ENCODE measurements at places on chromosomes 1 and 21.
A peak's percentile ranks its signal among the peaks of the same experiment; 100 is the strongest.

DNA sequence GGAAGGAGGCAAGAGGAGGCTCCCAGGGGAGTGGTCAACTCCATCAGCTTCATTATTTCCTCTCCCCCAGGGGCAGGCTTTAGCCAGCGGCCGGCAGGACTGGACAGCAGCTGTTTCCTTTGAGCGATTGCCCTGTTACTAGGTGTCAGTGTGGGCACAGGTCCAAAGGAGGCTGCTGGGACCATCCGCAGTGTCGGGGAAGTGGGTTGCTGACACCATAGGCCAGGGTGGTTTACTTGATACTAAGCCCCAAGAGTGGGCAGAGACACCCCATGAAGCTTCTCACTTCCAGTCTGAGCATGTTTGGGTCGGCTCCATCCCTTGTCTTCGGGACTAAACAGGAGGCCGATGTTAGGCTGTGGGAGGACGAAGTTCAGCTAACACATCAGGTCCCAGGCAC lies 63.6 kb downstream of the KAZN start:
- no peak for DNase-seq

DNA sequence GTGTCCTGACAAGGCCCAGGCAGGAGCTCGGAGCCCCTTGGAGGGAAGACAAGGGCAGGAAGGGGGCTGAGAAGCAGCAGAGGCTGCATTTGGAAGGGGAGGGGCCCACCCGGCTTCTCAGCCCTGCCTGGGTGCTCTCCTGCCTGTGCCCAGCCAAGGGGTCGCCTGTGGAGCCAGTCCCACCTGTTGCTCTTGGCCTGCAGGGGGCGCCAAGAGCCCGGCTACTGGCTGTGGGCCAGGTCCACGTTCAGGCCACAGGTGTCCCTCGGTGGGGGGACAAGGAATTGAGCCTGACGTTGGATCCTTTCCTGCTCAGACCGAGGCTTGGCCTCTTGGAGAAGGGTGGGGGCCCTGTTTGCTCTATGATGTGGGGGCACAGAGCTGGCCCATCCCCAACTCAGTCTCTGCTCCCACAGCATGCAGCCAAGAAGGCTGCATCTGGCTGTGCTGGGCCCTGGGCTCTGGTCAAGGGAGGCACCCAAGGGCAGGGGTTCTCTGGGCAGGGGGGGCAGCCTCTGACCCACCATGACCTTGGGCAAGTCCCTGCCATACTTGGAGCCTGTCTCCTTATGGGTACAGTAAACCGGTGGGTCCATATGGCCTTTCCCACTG lies 10.9 kb downstream of the WNT4 start:
- DNase-seq: peak; percentile 40

DNA sequence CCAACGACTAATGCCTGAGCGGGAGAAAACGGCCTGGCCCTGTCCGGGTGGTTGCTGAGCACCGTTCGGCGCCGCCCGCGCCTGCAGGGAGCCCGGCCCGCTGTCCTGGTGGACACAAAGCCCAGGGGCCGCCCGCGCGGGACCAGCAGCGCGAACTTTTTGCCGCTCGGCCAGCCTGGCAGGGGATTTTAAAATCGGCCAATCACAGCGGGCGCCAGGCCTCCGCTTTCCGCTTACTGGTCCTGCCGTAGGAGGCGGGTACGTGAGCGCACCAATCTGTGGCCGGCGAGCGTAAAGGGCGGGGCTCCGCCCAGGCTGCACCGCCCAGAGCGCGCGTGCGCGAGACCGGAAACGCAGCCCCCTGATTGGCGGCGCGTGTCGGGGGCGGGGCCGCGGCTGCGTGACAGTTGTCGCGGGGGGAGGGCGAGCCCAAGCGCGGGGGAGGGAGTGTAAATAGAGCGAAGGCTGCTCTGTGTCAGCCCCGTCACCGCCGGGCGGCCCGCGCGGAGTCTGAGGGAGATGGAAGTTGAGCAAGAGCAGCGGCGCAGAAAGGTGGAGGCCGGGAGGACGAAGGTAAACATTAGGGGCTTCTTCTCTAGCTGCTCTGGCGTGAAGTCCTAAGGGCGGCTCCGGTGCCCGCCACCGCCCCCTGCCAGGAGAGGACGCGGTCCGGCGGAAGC lies at the start of the genes C21orf58 and PCNT:
C21orf58 (minus strand) TSS at position 161 of the 680 bp plus-strand sequence. CDS start 1,132 bp downstream, outside the sequence.
PCNT (plus strand) TSS at position 447 of the 680 bp plus-strand sequence; CDS start at position 520, 73 bp downstream.
- DNase-seq: peak; percentile 97

DNA sequence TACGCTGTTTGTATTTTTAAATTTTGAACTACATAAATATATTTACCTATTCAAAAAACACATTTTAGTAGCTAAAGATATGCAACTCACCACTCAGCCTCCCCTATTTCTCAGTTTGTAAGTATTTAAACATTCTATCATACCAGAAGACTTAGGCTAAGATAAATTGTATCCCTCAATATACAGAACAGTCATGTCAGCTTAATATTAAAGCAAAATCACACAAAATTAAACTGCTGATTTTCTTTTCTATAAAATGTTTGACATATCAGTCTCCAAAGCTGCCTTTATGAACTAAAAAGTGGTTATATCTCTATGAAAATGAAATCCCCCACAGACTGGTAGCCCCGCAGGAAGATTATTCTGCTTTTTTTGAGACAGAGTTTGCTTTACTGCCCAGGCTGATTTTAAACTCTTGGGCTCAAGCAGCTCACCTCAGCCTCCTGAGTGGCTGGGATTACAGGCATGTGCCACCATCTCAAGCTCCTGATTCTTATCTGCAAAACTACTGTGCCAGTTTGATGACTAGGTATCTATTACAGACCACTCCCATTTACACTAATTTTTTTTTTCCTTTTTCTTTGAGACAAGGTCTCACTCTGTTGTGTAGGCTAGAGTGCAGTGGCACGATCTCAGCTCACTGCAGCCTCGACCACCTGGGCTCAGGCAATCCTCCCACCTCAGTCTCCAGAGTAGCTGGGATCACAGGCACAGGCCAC lies 37.6 kb downstream of the NRDC start:
- no peak for DNase-seq

DNA sequence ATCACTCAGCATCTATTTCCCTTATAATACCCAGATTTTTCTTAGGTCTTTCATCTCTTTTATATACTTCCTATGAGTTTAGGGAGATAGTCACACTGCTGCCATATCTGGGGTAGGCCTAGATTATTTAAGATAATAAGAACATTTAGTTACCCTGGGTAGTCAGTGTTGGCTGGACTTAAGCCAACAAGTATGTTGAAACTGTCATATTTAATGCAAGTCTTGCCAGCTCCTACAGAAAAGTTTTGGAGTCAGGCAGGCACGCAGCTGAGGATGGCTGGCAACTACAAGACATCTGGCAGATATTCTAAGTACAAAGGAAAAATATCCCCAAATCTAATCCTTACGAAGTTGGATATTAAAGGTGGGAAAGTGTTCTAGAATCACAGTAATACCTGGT lies 19.2 kb upstream of the DEPDC1 start:
- no peak for DNase-seq

DNA sequence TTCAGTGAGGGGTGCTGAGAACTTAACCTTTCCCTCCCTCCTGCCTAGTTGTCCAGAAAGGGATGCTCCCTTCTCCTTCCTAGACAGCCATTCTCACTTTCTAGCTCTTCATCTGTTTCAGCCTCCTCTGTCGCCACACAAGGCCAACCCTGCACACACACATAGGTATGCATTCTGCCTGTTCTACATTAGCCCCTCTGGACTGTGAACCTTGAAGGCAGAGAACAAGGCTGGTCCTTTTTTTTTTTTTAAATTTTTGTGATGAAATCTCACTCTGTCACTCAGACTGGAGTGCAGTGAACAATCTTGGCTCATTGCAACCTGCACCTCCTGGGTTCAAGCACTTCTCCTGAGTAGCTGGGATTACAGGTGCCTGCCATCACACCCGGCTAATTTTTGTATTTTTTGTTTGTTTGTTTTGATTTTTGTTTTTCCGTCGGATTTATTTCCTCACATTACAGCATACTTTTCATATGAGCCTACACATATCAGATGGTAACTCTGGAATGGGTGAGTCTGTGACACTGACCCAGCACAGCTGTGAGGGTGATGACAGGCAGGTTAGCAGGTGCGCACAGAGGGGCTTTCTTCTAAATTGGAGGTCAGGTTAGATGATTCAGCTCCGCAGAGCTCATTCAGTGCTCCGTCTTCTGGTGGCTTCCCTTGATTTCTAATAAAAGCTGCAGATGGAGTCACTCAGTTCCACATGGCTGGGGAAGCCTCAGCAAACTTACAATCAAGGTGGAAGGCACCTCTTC lies 4.9 kb upstream of the AKR1A1 start:
- DNase-seq: no peak

- no peak for DNase-seq
These were observed 12.8 kb upstream of the ADAR start for GRCh38 chr1:154620751-154621150.

GRCh38 chr1:115462566-115463076 lies 124.6 kb upstream of the NGF start:
- DNase-seq: no peak

DNA sequence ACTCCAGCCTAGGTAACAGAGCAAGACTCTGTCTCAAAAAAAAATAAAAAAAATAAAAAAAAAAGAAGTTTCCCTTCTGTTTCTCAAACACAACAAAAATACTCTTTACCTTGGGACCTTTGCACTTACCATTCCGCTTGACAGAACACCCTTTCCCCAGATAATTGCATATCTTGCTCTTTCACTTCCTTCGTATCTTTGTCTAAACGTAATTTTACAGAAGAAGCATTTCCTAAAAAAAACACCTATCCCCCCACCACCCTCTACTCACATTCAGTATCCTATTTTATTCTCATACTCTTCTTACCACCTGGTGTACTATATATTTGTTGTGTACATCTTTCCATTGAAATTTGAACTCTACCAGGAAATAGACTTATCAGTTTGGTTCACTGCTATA lies 32.7 kb downstream of the ASH1L start:
- DNase-seq: no peak

DNA sequence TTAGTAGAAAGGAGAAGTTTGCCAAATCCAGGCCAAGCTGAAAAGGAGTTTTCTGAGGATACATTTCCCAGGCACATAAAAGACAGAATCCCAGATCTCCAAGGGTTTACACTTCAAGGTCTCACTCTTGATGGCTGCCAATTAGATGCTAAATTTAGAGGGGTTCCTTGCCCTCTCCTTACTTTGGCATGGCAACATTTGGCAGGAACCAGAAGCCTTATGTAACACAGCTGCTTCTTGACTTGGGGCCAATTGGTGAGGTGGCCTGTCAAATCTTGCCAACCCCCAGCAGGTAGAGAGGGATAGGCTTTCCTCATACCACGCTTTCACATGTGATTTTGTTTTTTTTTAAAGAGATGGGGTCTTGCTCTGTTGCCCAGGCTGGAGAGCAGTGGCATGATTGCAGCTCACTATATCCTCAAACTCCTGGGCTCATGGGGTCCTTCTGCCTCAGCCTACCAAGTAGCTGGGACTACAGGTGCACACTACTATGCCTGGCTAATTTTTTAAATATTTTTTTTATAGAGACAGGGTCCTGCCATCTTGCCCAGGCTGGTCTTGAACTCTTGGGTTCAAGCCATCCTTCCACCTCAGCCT lies 25.2 kb upstream of the NKAIN1 start:
- DNase-seq: no peak

- DNase-seq: peak; percentile 55
These were observed 675 bp downstream of the IFNAR1 start for GRCh38 chr21:33325222-33326067.

DNA sequence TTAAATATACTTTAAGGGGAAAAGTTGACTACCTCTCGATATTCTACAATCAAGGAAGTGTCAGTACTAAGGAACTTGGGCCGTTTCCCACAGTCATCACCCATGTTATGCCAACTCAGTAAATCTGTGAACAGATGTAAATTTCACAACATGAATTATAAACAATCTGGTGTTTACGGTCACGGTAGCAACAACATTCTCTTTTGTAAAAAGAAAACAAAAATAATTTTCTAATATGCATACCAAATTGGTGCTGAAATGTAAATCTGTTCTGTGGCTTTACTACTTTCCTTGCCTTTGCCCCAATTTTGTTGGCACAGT lies 1.2 kb downstream of the SH3GLB1 start:
- DNase-seq: no peak

DNA sequence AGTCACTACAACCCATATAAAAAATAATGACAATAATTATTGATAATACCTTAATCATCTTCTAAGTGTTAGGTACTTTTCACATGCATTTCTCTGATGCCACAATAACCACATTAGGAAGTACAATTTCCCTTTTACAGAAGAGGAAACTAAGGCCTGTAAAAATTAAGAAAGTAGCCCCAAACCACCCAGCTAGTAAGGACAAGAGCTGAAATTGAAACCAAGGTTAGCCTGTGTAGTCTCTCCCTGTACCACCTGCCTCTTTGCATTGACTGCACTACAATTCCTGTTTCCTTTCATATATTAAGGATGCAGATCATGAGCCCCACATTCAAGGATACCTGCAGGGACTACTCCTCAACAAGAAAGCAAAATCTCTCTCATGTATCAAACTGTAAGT lies 288.8 kb downstream of the GPATCH2 start:
- DNase-seq: no peak

- no peak for DNase-seq
These were observed 18.0 kb downstream of the LTN1 start for GRCh38 chr21:28974531-28975227.

- DNase-seq: no peak
These were observed at the start of gene SH3BGR for GRCh38 chr21:39451332-39452206. Gene SH3BGR, plus strand, starts transcription at chr21:39451970. Its CDS starts 127 bp downstream, at chr21:39452097.

- no peak for DNase-seq
These were observed 50.7 kb downstream of the VAV3 start for GRCh38 chr1:107914119-107914765.

GRCh38 chr1:110829955-110830553 lies 42.9 kb upstream of the CD53 start:
- DNase-seq: no peak

DNA sequence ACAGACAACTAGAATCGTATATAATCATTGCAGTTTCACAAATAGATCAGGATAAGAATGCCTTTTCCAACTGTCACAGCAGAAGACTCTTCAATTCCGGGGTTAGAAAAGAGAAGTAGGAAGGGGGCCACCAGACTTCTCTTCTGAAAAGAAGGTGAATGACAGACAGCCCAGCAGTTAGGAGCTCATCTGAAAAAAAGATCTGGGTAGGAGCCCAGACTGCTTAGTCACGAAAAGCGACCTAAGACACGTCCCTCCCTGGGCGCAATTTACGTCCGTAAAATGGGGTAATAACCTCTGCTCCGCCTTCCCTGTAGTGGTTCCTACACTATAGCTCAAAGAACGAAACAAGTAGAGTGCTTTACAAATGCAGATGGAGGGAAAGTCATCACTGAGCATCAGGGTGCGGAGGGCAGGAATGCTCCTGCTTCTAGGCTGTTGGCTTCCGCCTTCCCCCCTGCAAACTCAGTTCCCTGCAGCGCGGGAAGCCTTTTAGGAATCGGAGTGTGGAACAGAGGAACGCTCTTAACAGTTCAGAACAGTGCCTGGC lies 582 bp downstream of the ORC1 start:
- no peak for DNase-seq

- no peak for DNase-seq
These were observed 15.0 kb upstream of the HMGN1 start for GRCh38 chr21:39363607-39364555.

Data from activated T-cell treated with anti-CD3 and anti-CD28 coated beads for 1 hour (primary cell).